Substantia nigra (tissue), 51 donors: ENCODE measurements at places on chromosomes 1 and 21.

GRCh38 chr1:216531263-216532239 lies 108.3 kb upstream of the USH2A start:
- no peak for DNase-seq

- DNase-seq = no peak
Measured at GRCh38 chr1:50458507-50458906, 35.3 kb upstream of the DMRTA2 start.

- DNase-seq = no peak
Measured at GRCh38 chr1:87794788-87795614, 466.3 kb downstream of the LMO4 start.

GRCh38 chr21:46229133-46229922 lies 754 bp upstream of the LSS start:
- no peak for DNase-seq

GRCh38 chr21:38273745-38274542 lies 17.2 kb downstream of the KCNJ15 start:
- DNase-seq = no peak

GRCh38 chr1:20662110-20662475 lies 924 bp upstream of the DDOST start:
- no peak for DNase-seq

DNA sequence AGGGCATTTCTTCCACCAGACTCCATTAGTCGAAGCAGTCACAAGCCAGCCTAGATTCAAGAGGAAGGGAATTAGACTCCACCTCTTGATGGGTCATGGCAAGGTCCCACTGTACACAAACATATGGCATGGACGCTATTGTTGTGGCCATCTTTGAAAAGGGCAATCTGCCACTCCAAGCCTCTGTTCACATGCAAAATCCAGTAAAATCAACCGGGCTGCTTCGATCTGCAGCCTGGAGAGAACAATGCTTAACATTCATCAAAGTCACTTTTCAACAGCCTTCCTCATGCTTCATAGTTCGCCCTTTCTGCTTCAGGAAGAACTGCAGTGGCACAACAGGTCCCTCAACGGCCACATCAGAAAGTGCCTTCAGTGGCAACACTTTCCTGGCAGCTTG lies 28.0 kb upstream of the GJB5 start:
- no peak for DNase-seq

GRCh38 chr1:177488722-177489121 lies 318.0 kb downstream of the BRINP2 start:
- DNase-seq = no peak

- DNase-seq = no peak
Measured at GRCh38 chr1:15799004-15799867, 8.2 kb downstream of the UQCRHL start.

DNA sequence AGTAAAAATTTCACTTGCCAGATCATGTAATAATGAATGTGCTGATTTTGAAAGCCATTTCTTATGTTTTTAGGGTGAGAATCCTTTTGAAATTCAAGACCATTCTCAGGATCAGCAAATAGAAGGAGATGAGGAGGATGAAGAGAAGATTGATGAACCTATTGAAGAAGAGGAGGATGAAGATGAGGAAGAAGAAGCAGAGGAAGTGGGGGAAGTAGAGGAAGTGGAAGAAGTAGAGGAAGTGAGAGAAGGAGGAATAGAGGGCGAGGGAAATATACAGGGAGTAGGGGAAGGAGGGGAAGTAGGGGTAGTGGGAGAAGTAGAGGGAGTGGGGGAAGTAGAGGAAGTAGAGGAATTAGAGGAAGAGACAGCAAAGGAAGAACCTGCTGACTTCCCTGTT lies 32.4 kb downstream of the ZNF326 start:
- DNase-seq = no peak

DNA sequence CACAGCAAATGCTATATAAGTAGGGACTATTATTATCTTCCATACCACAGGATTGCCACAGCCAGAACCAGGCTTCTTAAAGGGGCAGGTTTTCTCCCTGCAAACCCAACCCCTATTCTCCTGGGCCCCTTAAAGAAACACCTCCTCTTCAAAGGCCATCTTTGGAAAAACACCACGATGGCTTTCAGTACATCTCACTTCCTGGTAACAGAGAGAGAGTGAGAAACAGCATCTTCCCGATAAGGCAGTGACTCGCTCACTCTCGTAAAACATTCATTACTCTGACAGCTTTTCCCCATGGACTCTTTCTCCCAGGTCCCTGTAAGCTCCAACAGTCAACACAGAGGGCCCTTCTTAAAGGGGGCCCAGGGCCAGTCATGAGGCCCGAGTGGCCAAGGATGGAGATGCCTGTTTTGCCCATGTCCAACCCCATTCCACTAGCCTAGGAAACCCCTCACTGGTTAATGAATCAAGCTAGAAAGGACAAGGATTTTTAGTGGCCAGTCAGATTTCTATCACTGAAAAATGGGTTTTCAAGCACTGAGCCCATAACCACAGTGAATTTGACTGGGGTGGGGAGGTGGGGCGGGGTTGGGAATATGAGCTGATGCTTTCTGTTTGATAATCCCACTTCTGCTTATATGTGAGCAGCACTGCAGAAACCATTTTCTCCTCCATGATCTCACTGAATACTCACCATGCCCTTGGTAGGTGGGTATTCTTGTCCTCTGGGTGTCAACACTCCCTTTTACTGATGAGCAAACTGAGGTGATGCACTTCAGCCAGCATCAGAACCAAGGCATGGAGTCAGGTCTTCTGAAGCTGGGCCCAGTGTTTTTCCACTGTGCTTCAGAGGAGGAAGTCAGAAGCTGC lies 3.6 kb upstream of the NAV1 start:
- DNase-seq = no peak

DNA sequence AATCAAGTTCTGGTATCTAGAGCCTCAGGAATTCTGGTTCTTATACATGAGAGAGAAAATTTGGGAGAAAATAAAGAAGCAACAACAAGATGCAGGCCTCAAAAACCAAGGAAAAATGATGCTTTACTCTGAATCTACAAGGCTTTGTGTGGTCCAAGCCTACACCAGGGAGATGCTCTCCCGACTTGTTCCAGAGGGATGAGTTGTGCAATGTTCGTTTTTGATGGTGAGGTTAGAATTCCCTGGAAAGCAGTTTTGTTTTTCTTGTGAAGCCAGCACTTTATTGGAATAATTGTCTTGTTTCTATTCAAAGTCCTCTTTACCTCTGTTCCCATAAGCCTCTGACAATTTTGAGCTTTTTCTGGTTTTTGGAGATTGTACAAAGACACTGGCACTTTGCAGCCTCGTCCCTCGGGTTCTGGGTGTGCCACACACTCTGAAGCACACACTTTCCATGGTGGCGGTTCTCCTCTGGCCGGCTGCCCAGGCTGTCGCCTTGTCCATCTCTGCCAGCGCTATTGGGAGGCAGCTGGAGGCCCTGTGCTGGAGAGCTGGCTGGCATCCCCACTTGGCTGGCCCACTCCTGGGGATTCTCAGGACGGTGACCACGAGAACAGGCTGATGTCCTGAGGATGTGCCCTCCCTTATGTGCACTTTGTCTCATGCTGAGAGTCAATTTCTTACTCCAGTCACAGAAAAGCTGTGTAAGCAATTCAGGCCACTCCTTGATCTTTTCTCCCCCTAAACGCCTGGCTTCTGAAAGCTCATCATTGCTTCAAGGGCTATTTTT lies 70.2 kb downstream of the EDEM3 start:
- peak; percentile 57 for DNase-seq

GRCh38 chr1:45974541-45975269 lies 157.7 kb downstream of the PIK3R3 start:
- DNase-seq = no peak

DNA sequence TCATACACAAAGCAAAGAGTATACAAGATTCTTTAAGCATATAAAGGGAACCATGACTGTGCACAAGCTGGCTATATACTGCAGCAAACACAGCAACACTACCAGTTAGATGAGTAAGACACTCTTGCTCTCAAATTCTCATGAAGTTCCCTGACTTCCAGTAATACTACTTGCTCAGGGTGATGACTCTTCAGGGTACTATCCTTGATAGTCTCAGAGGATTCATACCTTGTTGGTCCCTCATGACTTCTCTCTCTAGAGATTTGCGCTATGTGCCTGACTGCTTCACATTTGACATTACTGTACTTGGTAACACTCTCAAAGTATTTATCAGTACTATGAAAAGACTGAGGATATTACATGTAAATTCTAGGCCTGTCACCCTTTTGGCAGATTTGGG lies 159.8 kb upstream of the ZRANB2 start:
- DNase-seq = no peak

GRCh38 chr1:176033881-176034280 lies 173.2 kb downstream of the COP1 start:
- no peak for DNase-seq

DNA sequence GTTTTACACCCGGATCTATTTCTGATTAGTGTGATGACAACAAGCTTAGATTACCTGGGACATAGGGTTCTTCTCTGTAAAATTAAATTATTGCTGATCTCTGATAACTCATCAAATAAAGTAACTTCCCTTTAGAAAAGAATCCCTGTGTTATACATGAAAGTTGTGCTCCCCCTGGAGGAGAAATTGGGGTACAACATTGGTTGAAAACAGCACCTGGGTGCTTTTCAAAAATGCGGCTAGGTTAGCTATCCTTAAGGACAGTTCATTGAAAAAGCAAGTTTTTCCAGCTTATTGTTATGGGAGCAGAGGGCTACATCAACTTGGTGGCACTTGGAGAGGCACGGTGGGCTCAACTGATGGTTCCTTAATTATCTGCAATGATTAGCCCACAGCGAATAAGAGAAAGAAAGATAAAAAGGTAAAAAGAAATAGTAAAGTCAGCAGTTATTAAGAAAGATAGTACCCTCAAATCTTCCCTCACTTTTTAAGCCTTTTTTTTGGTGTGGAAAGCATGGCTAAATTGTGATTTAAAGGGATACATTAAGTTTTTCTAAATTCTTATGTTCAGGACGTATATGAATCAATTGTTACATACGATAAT lies 97.8 kb downstream of the FMN2 start:
- DNase-seq = no peak

- no peak for DNase-seq
Measured at GRCh38 chr1:94228640-94229375, 8.6 kb downstream of the ARHGAP29 start.

GRCh38 chr1:175892686-175893085 lies 149.3 kb upstream of the TNR start:
- DNase-seq = no peak

- DNase-seq = no peak
Measured at GRCh38 chr1:56265216-56265615, 314.1 kb downstream of the PLPP3 start.

DNA sequence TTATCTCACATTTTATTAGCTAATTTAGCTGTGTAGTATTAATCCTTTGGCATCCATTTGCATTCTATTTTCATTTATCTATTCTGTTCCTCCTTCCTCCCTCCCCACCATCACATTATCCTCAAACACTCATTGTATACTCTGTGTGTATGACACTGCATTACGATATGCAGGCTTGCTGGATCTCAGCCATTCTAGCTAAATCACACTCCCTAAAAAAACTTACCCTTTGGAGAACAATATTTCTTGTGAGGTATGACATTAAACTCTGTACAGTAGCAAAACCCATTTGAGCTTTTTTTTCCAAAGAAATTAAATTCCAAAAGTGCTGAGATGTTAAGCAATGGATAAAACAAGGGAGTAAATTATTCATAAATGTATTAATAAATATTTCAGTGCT lies 11.4 kb upstream of the RAB3GAP2 start:
- DNase-seq = no peak

GRCh38 chr21:32336711-32337110 lies 38.1 kb downstream of the MRAP start:
- DNase-seq = no peak

DNA sequence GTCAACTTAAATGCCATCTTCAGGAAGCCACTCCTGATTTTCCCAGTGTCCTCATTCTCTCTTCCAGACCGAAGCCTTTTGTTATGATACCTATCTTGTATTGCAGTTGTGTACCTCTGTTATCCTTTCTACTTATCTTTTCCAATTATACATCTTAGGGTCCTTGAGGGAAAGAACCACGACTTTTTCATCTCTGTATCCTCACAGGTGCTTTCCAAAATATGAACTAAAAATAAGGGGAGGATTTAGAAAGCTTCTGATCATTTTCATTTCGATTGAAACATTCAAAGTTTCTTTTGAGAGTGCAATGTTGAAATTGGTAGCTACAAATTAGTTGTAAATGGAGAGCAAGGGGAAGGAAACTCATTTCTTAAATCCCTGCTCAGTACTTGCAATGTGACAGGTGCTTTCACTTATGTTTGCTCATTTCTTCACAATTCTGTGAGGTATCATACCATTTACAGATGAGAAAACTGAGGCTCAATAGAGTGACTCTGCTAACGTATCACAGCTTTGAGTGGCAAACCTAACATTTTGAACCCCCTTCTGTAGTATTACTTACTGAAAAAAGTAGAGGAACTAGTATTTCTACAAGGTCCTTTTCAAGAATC lies 24.2 kb downstream of the SLC19A2 start:
- no peak for DNase-seq

- DNase-seq = no peak
Measured at GRCh38 chr1:231068762-231069161, 28.7 kb upstream of the FAM89A start.

DNA sequence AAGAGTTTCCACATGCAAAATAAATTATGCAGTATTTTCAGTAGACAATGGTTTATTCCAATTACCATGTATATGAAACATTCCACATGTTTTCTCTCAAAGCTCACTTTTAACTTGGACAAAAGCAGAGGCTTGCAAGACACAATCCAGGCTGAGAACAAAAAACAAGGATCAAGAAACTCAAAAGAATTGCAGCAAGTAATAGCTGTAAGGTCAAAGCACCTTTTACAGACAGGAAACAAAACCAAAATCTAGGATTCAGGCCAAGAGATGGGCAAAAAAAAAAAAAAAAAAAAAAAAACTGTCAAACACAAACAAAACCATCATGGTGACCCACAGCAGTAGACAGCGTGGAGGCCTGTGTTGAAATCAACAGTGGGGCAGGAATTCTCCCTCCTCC lies 9.3 kb downstream of the RGS1 start:
- no peak for DNase-seq

- no peak for DNase-seq
Measured at GRCh38 chr21:45578176-45578801, 36.0 kb upstream of the SLC19A1 start.

- no peak for DNase-seq
Measured at GRCh38 chr21:34992736-34993398, 56.2 kb downstream of the RUNX1 start.

DNA sequence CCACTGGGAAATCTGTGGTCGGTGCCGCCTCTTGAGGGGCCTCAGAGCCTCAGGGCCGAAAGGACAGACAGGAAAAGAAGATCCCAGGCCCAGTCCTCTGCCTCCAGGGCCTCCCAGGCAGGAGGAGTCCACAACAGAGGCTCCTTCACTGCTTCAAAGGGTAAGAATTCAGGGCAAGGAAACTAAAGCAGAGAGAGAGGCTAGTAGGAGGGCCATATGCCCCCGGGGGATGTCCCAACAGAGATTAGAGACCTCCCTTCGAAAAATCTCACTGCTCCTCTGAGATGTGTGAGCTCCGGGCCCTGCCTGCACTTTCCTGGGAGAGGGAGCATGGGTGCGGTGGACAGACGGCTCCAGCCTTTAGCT lies 465.9 kb downstream of the NPHP4 start:
- no peak for DNase-seq

DNA sequence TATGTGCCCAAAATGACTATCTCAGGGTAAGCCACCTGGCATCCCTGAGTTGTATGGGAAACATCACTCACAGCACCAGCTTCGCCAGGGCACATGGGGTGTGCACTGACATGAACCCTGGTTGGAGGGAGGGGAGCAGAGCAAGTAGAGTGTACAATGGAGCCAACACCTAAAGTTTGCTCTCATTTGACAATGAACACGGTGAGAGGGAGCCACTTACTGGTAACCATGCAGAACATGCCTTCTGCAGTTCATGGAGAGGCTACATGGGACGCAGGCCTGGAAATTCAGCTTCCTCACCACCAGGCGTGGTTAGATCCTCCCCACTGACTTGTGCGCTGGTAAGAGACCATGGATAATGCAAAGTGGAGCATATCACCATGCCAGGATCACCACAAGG lies 10.0 kb upstream of the CPLANE2 start:
- no peak for DNase-seq
